ENCODE measurements at places on chromosomes 7 and 10.

DNA sequence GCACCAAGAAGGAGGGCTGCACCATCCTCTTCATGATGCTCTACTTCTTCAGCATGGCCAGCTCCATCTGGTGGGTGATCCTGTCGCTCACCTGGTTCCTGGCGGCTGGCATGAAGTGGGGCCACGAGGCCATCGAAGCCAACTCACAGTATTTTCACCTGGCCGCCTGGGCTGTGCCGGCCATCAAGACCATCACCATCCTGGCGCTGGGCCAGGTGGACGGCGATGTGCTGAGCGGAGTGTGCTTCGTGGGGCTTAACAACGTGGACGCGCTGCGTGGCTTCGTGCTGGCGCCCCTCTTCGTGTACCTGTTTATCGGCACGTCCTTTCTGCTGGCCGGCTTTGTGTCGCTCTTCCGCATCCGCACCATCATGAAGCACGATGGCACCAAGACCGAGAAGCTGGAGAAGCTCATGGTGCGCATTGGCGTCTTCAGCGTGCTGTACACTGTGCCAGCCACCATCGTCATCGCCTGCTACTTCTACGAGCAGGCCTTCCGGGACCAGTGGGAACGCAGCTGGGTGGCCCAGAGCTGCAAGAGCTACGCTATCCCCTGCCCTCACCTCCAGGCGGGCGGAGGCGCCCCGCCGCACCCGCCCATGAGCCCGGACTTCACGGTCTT, 1.9 kb downstream of the FZD1 start:
- no peak for DNase-seq

DNA sequence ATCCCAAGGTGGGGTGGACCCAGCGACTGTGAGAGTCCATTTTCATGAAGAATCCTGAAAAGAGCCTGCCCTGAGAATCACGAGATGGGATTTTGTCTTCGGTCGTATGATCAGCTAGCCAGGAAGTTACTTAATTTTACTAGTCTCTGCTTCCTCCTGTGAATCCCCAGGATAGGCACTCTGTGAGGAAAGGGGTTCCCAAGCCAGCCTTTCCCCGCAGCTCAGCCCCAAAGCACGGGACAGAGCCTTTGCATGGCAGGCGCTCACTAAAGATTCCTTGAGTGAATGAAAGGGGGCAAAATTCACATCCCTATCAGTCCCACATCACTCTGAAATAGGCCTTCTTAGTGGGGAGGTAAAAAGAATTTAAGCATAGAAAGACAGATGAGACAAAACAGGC, 219.6 kb downstream of the ADARB2 start:
- no peak for DNase-seq

GRCh38 chr10:112191041-112191590, 7.6 kb upstream of the GPAM start:
- no peak for DNase-seq

GRCh38 chr7:101200504-101200861, 353 bp downstream of the MOGAT3 start:
- no peak for DNase-seq

DNA sequence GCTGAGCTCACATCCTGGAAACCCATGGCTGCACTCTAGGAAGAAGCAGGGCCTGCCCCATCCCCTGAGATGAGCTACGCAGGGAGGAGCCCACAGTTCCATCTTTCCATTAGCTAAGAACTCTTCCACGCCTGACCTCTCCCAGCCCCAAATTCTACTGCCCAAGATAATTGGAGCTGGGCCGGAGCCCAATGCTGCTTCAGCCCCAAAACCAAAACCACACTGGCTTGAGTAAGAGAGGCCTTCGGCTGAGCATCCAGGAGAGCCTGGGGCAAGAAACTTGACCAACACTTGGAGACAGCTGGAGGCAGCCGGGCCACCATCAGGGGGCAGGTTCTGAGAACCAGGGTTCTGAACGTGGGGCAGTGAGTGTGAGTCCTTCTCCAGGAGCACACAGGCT, 116.1 kb upstream of the ZMIZ1 start:
- DNase-seq: no peak

GRCh38 chr10:75652146-75652740, 220.8 kb downstream of the LRMDA start:
- no peak for DNase-seq

DNA sequence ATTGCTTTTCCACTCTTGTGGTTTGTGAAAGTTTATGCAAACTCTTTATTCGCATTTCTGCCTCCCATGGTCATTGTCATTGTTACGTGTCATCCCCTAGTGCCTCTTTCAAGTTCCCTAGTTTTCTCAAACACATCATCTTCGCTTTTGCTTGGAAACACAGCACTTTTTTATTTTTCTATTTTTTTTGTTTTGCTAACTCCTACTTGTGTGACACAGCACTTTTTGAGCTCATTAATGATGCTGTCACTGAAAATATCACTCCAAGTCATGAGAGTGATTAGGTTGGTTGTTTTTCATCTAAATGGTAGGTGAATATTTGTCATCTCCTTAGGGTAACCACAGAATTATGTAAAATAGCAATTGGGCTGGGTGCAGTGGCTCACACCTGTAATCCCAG, 8.5 kb upstream of the STX1A start:
- DNase-seq: no peak

DNA sequence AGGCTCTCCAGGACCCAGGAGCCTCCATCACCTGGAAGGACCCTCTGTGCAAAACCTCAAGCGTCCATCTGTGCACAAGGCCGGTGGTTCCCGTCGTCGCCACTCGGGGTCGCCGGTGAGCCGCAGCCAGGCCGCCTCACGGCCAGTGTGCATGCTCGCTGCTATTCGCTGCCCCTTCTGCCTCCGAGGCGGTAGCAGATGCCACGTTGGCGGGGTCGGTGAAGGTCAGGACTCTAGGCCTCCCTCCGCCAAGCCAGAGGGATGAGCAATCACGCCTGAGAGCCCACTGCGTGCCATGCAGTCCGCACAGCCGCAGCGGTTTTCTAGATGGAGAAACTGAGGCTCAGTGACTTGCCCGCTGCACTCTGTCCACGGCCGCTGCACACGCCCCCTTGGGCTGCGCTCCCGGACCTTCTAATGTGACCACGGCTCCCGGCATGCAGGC, 5.7 kb downstream of the UPK3B start:
- DNase-seq: no peak

- DNase-seq: no peak
Observed at GRCh38 chr7:6623589-6624245, 8.3 kb downstream of the ZNF853 start.

DNA sequence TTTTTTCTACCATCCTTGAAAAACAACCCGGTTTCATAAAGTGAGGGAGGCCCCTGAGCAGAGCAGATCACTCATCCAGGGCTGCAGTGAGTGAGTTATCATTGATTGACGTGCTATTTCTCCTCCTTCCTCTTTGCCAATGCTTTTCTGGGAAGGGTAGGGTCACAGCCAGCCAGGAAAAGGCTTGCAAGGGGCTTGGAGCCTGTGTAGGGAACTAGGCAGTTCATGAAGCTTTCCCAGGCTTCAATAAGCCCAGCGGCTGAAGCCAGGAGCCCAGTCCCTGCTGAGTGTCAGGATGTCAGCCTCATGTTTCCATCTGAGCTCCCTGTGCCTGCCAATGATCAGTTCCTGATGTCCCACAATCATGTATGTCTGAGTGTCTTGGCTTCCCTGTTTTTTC, 584.7 kb downstream of the GALNT17 start:
- no peak for DNase-seq

- DNase-seq: no peak
Observed at GRCh38 chr10:98482096-98482495, 35.4 kb upstream of the HPS1 start.

- no peak for DNase-seq
Observed at GRCh38 chr7:19099194-19099593, 18.2 kb downstream of the TWIST1 start.

GRCh38 chr7:121741896-121742295, 131.1 kb upstream of the PTPRZ1 start:
- peak; percentile 22 for DNase-seq

- DNase-seq: no peak
Observed at GRCh38 chr7:155872678-155873369, 60.6 kb upstream of the SHH start.

All from LoVo (cell line).